ENCODE measurements at places on chromosomes 3 and 15. TPM values are rescaled to one million over a fixed set of nuclear protein-coding genes. Genes with fewer than 3 reads are reported as not detected.
A peak's percentile ranks its signal among the peaks of the same experiment; 100 is the strongest.

DNA sequence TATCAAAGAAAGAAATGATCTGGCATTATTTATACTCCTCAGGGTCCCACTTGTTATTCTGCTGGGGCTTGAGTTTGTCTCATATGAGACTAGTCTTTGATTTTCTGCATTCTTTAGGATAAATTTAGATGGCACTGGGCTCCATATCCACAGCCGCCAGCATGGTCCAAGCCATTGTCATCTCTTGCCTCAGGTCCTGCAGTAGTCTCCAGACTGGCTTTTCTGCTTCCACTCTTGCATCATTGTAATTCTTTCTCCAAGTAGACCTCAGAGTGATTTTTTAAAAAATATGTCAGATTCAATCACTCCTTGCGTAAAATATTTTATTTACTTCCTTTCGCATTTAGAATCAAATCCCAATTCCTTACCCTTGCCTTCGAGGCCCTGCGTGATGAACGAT is 50.4 kb upstream of the ST3GAL6 start:
- ATAC-seq: no peak

DNA sequence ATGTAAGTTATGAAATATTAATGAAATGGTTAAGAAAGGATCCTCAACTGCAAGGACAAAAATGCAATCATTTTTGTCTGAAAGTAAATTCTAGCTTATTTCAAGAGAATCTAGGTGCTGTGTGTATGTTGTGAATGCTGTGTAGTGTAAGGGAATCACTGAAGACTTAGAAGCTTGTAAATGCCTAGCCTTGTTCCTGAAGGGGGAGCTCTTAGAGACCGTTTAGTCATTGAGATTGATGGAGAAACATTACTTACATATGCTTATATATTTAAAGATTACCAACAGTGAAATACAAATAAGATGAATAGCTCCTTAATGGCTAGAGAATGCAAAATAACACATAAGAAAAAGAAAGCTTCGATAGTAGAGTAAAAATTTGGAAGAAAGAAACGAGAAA is 67.9 kb downstream of the CNTN4 start:
- ATAC-seq: no peak

DNA sequence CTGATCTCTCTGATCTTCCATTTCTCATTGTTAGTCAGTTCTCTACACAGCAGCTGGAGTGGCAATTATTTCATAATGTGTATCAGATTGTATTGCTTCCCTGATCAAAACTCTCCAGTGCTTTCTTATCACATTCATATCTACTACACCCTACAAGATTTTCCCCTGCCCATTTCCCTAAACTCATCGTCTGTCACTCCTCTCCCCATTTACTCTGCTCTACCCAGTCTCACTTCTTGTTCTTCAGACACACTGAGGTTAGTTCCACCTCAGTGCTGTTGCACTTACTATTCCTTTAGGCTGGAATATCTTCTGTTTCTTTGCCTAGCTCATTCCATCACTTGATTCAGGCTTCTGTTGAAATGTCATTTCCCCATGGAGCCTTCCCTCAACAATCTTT is 197.1 kb downstream of the SATB1 start:
- ATAC-seq: no peak

The CDHR4 gene
- total RNA-seq: not detected

DNA sequence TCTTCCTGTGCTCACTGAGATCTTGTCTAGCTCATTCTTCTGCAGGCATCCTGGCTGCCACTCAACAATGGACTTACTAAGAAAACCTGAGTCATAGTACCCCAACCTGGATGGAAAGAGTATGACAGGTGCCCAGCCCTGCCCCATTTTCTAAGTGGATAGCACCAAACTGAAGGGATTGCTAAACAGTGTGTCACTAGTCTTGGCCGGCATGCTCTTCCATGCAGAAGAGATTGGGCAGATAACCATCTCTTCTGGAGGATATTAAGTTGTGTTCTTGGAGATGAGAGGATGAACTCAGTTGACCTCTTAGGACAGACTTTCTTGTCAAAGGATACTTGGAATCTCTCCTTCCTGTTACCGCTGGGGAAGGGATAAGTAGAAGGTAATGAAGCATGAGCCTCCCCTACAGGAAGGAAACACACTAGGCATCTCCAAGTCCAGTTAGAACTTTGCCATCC is 797.5 kb downstream of the AGBL1 start:
- no peak for ATAC-seq

- no peak for ATAC-seq
Observed at GRCh38 chr3:21028412-21028811, 722.6 kb downstream of the ZNF385D start.

DNA sequence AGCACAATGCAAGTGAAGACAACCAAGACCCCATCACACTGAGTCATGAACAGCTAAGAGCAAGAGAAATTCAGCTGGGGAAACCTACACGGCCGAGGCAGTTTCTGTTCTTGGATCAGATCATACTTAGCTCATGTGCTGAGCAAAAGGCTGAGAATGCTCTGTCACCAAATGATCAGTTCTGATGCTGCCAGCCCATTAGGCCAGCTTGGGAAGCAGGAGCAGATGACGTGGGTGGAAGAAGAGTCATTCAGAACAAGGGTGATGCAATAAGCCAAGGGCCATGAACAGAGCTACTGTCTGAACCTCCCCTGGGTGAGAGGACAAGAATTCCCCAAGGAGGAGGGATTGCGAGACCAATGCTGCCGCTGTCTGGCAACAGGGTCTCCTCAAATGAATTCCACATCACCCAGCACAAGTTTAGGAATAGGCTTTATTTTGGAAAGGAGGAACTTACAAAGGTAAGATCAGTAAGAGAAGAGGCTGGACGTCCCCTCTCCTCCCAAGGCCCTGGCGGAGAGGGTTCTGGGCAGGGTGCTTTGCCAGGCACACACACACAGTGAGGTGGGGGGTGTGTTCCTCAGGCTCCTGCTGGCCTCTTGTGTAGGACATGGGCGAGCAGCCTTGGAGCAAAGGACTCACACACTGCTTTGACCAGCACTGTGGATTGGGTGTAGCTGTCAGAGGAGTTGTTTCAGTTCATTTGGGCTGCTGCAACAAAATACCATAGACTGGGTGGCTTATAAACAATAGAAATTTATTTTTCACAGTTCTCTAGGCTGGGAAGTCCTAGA is 65.6 kb upstream of the CTXND1 start:
- ATAC-seq: peak; percentile 51

DNA sequence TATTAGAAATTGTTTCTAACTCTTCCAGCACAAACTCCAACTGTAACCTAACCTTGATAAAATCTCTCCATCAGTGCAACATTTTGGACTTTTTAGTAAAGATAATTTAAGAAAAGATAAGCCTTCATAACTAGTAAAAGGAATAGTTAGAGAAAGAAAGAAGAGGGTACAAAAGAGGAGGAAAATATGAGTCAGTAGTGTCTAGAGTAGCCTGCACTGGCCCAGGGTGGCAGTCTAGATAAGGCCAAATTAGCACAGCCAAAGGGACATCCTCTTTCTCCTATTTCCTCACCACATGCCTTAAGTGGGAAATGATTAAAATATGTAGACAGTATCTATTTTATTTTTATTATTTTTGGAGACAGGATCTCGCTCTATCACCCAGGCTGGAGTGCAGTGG is 3.7 kb downstream of the PROS1 start:
- no peak for ATAC-seq

DNA sequence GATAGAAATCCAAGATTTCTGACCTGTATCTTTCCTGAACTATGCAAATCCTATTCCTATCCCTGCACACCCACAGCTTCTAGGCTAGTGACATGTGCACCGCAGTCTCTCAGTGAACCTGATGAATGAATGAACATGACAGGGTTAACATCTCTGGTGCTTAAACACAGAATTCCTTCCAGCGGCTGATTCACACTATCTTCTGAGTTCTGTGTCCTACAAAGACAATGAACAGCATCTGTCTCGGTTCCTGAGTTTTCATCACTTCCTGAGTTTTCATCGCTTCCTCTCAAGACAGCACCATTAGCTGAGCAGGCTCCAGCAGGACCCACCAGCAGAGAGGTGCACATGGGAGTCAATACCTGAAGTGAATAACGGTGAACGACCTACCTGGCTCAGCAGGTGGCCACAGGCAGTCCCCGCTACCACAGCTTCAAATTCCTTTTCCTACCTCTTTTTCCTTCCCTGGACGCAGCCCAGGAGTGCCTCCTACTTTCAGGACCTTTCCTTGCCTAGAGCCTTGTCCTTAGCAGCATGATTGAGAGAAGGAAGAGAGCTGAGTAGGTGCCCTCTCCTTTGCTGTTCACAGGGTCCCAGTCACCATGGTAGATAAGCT is 113.5 kb downstream of the IGF2BP2 start:
- ATAC-seq: no peak

- no peak for ATAC-seq
Observed at GRCh38 chr3:46979958-46980497, 562 bp downstream of the NBEAL2 start.

DNA sequence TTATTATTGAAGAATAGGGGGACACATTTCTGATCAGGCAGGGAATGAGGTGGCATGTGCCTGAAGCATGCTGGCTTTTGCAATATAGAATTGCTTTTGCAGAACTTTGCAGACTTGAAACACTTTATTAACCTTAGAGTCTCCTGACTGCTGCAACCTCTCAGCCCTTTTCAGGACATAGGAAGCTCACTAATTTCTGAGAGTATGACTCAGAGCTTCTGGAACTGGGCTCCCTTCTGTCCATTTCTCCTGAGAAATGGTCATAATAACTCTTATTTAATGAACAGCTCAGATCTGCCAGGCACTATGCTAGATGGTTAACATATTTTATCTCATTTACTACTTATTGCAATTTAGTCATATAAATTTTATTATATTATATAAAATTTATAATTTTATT is 38.6 kb upstream of the DGKG start:
- no peak for ATAC-seq

GRCh38 chr3:126352476-126353454 is 4.4 kb downstream of the KLF15 start:
- no peak for ATAC-seq

- ATAC-seq: no peak
Observed at GRCh38 chr3:674116-674515, 418.7 kb upstream of the CNTN6 start.

GRCh38 chr3:21750080-21750696 is 822 bp downstream of the ZNF385D start:
- ATAC-seq: no peak

DNA sequence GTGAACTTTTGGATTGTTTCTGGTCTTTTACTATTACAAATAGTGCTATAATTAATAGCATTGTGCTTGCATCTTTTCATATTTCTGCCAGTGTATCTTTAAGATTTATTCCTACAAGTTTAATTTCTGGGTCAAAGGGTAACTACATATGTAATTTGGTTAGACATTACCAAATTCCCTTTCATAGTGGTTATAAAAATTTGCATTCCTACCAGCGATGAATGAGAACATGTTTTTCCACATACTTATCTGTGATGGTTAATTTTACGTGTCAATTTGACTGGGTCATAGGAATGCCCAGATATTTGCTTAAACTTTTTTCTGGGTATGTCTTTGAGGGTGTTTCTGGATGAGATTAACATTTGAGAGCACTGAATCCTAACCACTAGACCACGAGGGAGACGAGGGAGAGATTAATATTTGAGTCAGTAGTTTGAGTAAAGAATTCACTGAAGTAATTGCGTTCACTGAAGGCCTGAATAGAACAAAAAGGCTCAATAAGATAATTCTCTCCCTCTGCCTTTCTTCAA is 132.3 kb upstream of the NEO1 start:
- no peak for ATAC-seq

- ATAC-seq: peak; percentile 44
Observed at GRCh38 chr3:124275412-124275811, 283.5 kb upstream of the ROPN1 start.

GRCh38 chr15:98884894-98885293 is 122.7 kb downstream of the PGPEP1L start:
- no peak for ATAC-seq

GRCh38 chr15:72265031-72265430 is 7.3 kb downstream of the PARP6 start:
- ATAC-seq: no peak

- no peak for ATAC-seq
Observed at GRCh38 chr15:56353740-56354139, 11.5 kb upstream of the TEX9 start.

- peak; percentile 38 for ATAC-seq
Observed at GRCh38 chr3:40780925-40781406, 256.2 kb downstream of the ZNF621 start.

The RETNLB gene
- total RNA-seq: not detected

DNA sequence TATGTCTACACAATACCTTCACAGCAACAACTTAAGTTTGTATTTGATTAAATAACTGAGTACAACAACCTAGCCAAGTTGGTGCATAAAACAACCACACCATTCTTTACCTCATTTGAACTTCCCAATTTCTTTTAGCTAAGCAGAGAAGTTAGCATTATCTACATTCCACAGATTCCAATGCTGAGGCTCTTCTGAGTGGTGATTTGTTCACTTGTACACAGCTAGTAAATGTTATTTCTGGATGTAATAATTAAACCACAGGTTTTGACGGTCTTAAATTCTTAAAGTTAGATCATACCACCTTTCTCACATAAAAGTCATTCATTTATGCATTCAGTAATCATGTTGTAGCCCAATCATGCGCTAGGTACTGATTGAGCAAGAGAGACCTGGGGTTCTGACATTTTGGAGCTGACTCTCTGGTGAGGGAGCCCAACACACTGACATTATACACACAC is 102.5 kb downstream of the SST start:
- ATAC-seq: no peak

- ATAC-seq: no peak
Observed at GRCh38 chr3:171933441-171933840, 90.3 kb downstream of the TMEM212 start.

GRCh38 chr3:152664766-152665165 is 170.2 kb upstream of the P2RY1 start:
- ATAC-seq: no peak

GRCh38 chr15:40506964-40507571 is 36.3 kb downstream of the CHST14 start:
- peak; percentile 91 for ATAC-seq

- ATAC-seq: peak; percentile 72
Observed at GRCh38 chr3:188241072-188241471, 87.1 kb downstream of the LPP start.

The NEK10 gene
- total RNA-seq: 2.0 TPM

GRCh38 chr3:159977295-159977694 is 11.3 kb upstream of the IL12A start:
- no peak for ATAC-seq

GRCh38 chr3:81744366-81744765 is 17.1 kb downstream of the GBE1 start:
- peak; percentile 86 for ATAC-seq

DNA sequence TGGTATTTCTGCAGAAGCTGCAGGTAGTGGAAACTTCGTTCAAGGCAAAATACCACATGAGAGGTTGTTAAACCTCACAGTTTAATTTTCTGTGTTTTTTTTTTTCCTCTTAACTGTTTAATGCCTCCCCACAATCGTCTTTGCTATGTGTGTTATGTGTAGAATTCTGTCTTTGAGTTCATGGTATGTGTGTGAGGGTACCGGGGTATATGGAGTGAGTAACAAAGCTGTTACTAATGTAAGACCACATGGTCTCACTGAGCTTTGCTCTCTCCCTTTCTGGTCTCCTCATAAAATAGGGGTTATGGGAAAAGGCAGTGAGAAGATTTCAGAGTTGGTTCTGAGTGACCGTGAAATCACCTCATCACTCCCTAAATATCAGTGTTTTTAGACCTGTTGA is 143.6 kb downstream of the USP13 start:
- no peak for ATAC-seq

- ATAC-seq: no peak
Observed at GRCh38 chr3:65339192-65339740, 651.5 kb upstream of the ADAMTS9 start.

GRCh38 chr15:52784799-52785671 is 5.1 kb downstream of the ONECUT1 start:
- no peak for ATAC-seq
